DMS79 treated with DMSO at 0.1 percent for 48 hours (cell line): ENCODE measurements at places on chromosomes 12 and 14.

GRCh38 chr12:5661811-5662210 lies 229.9 kb downstream of the NTF3 start:
- DNase-seq, result no peak

DNA sequence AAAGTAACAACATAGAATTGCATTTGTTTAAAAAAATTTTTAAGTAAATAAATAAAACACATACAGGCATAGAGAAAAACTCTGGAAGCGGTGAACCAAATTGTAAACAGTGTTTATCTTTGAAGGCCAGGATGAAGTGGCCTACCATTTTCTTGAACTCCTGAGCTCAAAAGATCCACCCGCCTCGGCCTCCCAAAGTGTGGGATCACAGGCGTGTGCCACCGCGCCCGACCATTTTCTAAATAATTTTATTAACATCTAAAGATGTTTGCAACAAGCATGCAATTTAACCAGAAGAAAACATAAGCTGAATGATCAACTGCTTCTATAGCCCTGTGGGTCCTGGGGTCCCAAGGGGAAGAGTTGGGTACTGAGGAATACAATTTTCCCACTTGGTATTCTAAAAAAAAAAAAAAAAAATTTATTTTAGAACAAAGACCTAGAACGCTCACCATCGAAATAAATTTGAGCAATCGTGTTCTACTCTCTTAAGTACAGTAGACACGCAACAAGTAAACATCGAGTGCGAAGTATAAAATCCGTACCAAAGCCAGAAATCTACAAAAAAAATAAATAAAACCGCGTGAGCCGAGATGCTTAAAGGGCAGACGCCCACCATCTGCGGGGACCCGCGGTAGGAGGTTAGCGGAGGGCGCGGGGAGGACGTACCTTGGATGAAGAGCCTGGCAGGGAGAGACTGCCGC lies 484 bp downstream of the MIS18BP1 start:
- peak; percentile 75 for DNase-seq

DNA sequence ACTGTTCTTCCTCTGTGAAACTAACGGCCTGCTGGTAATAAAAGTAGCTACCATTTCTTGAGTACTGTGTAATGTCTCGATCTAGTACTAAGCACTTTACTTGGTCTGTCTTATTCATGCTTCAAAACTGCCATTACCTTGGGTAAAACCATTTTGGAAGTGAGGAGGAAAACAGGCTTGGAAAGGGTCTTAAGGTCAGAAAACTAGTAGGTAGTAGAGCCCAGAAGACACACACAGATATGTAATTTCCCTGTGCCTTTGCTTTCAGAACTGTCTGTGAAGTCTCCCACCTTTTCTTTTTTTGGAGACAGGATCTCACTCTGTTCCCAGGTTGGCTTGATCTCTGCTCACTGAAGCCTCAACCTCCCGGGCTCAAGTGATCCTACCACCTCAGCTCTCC lies 3.4 kb upstream of the DDX55 start:
- no peak for DNase-seq

DNA sequence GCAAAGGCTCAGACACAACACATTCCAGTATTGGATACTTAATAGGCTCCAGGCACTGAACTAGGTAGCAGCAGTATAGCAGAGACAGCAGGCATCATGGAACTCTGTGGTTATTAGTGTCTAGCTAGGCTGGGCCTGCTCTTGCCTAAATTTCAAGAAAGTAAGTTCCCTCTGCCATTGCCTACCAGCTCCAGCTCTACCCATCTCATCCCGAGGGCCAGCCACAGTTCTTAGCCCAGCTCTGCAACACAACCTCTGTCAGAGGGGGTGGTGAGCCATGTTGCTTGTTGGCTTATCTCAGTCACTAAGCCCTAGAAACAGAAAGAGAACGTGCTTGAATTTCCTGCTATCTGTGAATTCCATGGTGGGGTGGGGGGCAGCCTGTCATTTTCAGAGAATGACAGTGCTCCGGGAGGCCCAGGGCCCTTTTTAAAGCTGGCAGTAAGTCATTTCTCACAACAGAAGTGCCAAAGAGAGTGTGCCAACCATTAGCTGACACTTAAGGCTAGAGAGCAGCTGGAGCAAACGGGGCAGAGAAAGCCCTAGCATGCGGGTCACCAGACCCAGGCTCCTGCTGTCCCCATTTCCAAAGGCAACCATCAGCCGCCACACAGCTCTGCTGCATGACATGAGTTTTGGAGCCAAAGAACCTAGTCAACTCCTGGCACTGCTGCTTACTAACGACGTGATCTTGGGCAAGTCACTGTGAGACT lies 105.9 kb downstream of the PRMT8 start:
- DNase-seq, result no peak

DNA sequence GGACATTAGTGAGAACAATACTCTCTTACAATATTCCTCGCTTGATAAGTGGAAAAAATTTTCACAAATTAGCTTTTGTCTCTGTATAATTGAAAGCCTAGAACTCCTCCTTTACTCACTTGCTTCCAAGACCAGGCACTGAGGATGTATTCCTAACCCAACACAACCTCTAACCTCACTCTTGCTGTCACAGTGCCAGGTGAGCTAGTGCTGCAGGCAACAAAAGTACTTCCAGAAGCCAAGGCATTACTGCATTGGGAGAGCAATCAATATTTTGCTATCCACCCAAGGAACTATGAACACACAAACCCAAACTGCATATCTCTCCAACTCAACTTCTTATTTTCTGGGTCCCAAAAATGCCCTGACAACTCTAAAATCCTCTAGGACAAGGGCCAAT lies 1081.0 kb downstream of the VRK1 start:
- DNase-seq, result no peak

GRCh38 chr12:122013791-122014590 lies 7.7 kb upstream of the BCL7A start:
- DNase-seq, result no peak

- no peak for DNase-seq
Measured at GRCh38 chr12:93113317-93114006, 184.4 kb upstream of the EEA1 start.

DNA sequence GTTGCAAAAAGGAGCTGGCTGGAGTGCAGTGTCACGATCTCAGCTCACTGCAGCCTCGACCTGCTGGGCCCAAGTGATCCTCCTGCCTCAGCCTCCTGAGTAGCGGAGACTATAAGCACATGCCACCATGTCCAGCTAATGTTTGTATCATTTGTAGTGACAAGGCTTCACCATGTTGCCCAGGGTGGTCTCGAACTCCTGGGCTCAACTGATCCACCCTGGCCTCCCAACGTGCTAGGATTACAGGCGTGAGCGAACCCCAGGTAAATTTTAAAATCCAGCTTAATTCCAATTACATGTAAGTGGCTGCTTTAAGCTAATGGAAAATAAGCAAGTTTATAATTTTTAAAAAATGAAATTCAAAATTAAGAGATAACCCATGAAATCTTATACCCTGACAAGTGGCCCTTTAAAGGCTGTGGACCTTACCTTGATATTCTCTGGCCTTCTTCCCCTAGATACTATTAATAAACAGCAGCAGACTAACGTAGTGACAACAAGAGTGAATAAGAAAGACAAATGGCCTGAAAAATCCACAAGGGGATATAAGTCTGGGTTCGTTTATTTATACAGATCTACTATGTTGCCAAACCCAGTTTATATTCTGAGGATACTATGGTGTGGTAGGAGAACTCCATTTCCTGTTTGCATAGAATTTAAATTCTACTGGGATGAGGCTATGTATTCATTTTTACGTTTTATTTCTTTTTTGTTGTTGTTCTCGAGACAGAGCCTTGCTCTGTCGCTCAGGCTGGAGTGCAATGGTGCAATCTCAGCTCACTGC lies 25.6 kb upstream of the SLC2A3 start:
- DNase-seq, result no peak

DNA sequence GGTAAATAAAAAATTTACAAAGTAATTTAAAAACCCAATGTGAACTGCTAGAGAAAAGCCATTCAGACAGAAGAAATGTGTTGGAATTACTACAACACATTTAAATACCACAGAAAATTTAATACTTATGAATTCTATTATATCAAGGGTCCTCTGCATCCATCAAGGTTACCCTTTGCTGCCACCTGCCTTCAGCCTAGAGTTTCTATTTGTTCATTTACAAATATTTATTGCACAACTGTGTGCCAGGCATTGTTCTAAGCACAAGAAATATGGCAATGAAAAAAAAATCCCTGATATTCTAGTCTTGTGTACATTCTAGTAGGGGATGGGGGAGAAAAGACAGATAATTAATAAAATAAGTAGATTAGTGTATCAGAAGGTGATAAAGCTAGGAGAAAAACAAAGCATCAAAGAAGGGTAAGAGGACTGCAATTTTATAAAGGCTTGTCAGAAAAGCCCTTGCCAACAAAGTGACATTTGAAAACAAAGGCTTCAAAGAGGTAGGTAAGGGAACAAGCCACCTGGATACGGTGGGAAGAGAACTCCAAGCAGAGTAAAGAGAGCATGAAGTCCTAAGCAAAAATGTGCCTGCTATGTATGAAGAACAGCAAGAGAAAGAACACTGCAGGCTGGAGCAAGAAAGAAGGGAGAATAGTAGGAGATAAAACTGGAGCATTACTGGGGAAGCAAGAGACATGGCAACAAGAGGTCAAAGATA lies 59.1 kb upstream of the SLC6A13 start:
- DNase-seq, result peak; percentile 22

- DNase-seq, result no peak
Measured at GRCh38 chr12:120693848-120694247, 6.9 kb downstream of the MLEC start.

GRCh38 chr14:96091149-96091693 lies 52.1 kb downstream of the C14orf132 start:
- peak; percentile 79 for DNase-seq
